Common myeloid progenitor, CD34-positive (primary cell): ENCODE measurements at places on chromosomes 6 and 20.

GRCh38 chr6:159852877-159853276 lies 37.9 kb upstream of the MAS1 start:
- DNase-seq = peak; percentile 58

DNA sequence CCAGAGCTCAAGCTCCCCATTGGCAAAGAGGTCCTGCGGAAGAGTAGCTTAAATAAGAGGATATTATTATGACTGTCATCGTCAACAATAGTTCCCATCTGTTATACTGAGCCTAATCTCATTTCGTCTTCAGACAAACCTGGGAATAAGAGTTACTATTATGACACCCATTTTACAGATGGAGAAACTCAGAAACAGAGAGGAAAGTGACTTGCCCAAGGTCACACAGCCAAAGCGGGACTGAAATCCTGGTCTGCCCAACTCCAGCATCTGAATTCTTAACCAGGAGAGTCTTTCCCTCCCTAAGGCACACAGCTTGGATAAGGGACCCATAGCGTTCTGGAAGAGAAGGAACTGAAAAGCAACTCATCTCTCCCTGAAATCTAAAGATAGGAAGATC lies 23.4 kb downstream of the PTGIS start:
- DNase-seq = no peak

DNA sequence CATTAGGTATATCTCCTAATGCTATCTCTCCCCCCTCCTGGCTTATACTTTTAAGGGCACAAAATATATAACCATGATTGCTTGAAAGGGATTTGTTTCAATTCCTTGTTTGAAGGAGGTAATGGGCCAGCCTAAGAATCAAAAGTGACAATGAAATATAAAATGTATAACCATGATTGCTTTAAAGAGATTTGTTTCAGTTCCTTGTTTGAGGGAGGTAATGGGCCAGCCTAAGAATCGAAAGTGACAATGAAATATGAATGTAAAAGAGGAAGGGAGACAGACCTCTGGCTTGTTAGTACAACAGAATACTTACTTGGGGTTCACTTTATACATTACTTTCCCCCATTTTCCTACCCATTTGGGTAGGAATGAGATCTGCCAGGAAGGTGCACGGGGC lies 55.5 kb downstream of the FOXC1 start:
- peak; percentile 66 for DNase-seq

- no peak for DNase-seq
Observed at GRCh38 chr6:23712756-23713155, 413.3 kb upstream of the NRSN1 start.

DNA sequence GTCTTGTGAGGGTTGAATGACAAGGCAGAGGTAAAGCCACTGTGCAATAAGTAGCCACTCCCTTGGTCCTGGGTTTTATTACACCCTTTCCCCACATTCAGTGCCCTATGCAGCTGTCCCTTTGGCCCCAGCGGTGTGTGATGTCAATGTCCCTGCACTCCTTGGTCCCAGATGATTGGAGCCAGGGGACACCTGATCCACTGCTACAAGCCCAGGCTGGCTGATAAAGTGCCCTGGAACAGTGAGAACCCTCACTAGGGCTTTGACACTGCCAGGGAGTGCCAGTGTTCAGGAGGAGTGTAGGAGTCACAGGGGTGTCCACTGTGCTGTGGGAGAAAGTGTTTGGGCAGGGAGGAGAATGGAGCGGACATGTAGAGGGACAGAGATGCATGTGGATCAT lies 30.4 kb downstream of the GABRR1 start:
- no peak for DNase-seq

DNA sequence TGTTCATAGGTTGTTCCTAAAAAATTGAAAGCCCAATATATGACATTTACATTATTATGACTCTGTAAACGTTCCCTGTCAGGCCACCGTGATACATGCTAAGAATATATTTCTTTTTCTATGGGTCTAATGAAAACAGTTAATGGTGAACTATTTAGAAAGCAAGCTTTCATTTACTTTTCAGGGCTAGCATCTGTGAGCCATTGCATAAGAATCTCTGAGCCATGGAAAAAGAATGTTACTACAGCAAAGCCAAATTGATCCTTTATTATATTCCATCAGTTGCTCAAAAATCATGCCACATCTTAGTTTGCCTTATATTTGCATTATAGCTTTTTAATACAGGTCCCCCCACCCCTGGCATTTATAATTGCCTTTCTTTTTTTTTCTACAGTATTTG lies 275.5 kb downstream of the ZFAND3 start:
- DNase-seq = no peak

- DNase-seq = no peak
Observed at GRCh38 chr6:24738741-24739140, 19.8 kb upstream of the C6orf62 start.

- no peak for DNase-seq
Observed at GRCh38 chr6:1477432-1478090, 88.2 kb downstream of the FOXF2 start.

GRCh38 chr6:11970114-11970513 lies 42.0 kb upstream of the HIVEP1 start:
- no peak for DNase-seq

DNA sequence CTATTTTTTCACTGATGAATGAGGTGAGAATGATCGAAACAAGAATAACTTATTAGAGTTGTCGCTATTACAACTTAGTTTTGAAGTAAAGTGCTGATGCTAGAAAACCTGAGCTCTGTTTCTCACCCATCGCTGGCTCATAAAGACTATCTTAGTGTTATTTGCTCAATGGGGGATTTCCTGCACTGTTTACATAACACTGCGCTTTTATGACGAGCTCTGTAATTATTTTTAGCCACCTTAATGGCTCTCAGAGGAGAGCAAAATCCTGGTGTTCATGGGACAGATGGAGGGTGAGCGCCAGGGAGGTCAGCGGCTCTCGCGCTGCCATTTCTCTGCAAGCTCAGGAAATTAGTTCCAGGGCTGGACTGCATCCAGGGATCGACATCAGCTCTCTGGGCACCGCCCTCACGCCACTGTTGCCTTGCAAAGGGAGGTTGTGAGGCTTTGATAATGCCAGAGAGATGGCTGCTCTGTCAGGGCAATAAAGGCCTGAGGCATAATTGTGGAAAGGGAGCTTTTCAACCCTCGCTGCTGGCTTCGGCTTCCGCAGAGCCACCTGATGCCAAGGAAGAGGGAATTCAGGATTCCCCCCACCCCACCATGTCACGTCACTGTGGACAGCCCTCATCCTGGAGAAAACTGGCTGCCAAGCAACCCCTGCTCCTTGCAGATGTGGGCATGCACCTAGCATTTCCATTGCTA lies 72.0 kb downstream of the DACT2 start:
- DNase-seq = no peak

GRCh38 chr20:62644802-62645496 lies 2.6 kb downstream of the SLCO4A1 start:
- DNase-seq = no peak

DNA sequence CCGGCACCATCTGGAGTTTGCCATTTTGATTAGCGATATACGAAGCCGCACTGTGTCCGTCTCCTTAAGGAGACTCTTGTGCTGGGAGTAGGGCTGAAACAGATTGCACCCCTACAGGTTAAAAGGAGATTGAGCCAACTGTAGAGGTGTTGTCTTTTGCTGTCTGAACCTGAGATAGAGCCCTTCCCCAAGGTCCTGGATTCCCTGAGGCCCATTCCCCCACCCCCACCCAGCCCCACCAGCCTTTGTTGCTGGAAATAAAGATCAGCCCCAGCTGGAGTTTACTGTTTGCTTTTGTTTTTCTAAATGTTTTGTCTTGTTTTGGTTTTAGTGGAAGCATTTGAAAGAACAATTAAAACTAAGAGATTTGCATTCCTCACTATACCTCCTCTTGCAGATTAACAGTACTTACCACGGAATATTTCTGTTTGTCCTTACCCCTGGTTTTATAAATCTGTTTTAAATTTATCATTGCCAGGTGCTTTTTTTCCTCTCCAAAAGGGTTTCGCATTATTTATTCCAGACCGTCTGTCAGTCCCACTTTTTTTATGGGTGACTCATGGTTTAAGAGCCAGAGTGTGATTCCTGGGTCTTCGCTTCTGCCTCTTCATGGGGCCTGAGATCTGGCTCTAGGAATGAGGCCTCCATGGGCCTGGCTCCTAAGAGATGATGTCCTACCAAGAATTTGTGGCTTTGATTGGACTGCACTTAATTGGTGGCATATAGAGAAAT lies 169.2 kb downstream of the DTNBP1 start:
- no peak for DNase-seq
